HS-5 (cell line): ENCODE measurements at places on chromosomes 3 and 15.

GRCh38 chr3:123508178-123508577 lies 59.3 kb upstream of the ADCY5 start:
- no peak for DNase-seq

- DNase-seq = peak; percentile 23
Observed at GRCh38 chr3:65995030-65995429, 43.7 kb downstream of the MAGI1 start.

DNA sequence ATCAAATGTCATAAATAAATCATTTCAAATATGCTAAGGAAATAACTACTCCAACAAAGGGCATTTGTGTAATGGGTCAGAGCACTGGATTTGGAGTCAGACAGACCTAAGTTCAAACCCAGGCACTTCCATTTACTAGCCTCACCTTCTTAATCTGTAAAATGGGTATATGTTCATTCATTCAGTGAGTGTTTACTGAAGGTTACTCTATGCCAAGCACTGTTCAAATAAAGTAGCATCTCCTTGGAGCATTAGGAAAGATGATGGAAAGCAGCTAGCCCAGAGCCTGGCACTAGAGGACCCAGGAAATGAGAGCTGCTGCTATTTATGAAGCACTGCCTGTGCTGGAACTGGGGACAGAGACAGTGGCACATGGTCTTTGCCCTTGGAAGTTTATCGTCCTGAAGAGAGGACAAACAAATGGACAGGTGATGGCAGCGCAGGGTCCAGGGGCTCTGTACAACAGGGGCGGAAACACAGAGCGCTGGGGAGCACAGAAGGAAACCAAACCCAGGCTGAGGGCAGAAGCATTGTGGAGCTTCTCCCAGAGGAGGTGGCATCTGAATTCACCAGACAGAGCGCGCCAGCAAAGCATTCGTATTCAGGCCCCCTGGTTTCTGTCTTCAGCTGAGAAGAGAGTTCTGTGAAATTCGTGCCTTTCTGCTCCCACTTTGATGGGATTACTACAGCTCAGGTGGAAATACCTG lies 19.0 kb downstream of the TM4SF4 start:
- no peak for DNase-seq

DNA sequence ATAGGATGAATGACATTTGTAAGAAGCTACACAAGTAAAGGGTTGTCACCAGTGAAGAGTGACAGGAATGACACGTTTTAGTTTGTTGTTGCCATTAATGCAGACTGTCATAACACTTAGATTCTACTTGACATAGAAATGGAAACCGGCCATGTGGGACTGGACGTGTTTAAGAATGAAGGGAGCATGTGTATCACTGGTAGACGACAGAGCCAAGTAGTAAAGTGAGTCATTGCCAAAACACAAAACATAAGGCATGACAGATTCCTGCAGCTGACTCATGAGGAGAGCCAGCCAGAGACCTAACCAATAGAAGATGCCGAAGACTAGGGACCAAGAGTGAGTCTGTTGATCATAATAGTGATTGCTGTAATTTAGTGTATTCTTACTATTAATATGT lies 106.2 kb upstream of the PLAAT1 start:
- peak; percentile 91 for DNase-seq

DNA sequence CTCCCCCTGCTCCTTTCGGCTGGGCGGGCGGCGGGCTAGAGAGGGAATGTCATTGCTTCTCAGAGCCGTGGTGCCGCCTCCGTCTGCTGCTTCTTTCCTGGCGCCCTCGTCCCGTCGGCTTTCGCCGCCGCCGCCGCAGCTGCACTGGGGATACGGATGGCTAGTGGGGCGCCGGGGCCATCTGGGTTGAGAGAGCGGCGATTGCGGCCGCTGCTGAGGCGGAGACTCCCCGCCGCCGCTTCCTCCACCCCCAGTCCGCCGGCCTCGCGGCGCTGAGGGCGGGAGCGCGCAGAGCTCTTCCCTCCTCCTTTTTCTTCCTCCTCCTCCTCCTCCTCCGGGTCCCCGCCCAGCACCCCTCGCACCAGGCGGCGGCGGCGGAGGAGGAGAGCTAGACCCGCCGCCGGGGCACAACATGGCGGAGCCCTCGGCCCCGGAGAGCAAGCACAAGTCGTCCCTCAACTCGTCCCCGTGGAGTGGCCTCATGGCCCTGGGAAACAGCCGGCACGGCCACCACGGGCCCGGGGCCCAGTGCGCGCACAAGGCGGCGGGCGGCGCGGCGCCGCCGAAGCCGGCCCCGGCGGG lies at the start of gene STT3B:
TSS of gene STT3B (plus strand) at position 339 of the 582 bp plus-strand sequence. CDS start at position 413, 74 bp downstream.
- no peak for DNase-seq

- DNase-seq = no peak
Observed at GRCh38 chr3:79406175-79406574, 361.6 kb downstream of the ROBO1 start.

GRCh38 chr3:183073839-183074238 lies 25.5 kb downstream of the MCCC1 start:
- peak; percentile 30 for DNase-seq

- DNase-seq = no peak
Observed at GRCh38 chr3:113070681-113071113, 79.9 kb downstream of the GTPBP8 start.

DNA sequence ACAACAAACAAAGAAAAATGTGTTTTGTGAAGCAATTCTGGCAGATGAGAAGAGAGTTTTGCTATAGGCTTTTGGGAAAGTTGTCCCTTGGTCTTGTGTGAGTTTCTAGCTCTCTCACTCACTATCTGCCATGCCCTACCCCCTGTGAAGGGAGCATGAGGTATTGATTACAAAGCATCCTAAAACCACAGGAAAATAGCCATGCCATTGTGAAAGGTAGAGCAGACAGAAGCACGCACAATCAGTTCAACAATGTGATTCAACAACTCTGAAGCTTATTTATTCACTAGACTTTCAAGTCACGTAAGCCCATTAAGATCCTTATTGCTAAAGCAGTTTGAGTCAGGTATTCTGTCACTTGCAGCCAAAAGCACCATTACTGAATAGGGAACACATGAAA lies 6.5 kb upstream of the AQR start:
- no peak for DNase-seq

- no peak for DNase-seq
Observed at GRCh38 chr3:26894443-26894842, 271.9 kb downstream of the LRRC3B start.

DNA sequence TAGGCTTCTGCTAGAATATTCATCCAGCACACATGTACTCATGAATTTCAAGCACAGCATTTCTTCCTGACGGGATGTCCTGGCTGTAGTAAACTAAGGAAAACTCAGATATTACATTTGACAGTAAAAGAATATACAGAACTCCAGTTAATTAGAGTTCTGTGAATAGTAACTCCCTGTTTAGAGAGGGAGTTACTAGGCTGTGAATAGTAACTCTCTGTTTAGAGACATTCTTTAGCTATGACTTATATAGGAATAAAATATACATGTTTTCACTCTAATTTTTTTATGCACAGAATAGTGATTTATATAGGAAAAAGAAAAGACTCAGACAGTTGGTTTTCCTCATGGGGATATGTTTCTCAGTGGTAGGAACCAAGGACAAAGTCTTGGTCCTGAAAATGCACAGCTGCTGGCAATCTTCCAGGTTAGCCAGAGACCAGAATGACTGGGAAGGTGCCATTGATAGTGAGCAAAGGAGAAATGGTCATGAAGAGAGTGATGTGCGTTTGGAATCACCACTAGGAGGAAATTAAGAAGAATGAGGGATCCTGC lies 480.7 kb upstream of the THBS1 start:
- DNase-seq = no peak

DNA sequence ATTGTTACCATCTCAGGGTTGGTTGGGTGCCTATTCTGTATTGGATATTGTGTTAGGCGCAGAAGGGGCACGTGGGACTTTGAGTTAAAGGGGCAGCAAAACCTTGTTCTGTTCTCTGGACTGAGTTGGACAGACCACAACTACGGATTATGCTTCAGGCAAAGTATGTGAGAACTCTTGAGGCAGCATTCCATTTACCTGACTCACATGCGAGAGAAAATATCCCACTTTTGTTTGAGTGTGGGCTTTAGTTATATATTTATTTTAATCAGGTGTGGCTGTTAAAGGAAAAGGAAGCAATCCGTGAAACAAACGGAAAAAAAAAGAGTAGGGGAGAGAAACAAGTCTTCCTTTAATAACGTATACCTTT lies 627 bp upstream of the PLS1 start:
- DNase-seq = peak; percentile 59

- no peak for DNase-seq
Observed at GRCh38 chr3:105868431-105868741, 426 bp downstream of the CBLB start.

DNA sequence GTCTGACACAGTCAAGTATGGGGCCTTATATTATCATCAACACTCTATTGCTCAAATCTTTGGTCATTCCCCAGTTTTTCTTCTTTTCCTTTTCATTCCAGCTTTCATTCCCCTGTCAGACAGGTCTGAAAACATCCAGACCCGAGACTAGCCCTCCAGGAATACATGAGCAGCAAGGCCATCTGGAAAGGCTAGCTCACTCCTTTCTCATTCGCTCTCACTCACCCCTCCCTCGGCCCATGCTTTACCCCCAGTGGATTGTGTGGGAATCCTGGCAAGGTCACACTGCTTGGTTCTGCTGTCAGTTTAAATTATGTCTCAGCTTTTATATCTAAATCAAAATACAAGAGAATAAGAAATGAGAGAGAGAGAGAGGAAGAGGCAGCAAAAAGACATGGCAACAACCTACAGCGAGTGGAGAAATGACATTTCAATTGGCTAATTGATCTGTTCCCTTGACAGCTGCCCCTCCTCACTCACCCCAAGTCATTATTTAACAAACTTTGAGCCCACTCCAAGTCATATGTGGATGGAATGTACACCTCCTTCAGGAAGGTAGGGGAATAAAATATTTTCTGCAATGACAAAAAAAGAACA lies 962.2 kb downstream of the TUSC7 start:
- no peak for DNase-seq

DNA sequence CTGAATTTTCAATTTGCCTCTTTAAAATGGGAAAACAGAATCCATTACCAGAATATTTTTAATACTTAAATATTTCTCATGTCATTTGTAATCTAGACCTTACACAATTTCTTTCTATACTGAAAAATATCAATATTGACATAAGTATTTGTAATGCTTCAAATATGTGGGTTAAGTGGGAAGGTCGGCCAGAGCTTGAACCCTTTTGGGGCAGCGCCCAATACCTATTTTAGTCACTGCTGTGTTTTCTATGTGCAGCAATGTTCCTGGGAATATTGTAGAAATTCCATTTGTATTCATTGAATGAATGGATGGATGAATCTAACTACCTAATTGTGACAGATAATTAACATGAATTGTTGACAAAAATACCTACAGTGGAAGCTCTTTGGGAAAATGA lies 459.7 kb upstream of the ZNF717 start:
- peak; percentile 14 for DNase-seq

GRCh38 chr3:126533506-126533905 lies 9.6 kb downstream of the CHST13 start:
- no peak for DNase-seq
